Activated CD4-positive, CD25-positive, alpha-beta regulatory T cell treated with anti-CD3 and anti-CD28 coated beads, Interleukin-2, amount 50 U/mL, for 16 hours (primary cell): ENCODE measurements at places on chromosomes 2 and 18.

GRCh38 chr2:43144263-43144662 lies 82.1 kb downstream of the ZFP36L2 start:
- DNase-seq, result no peak

DNA sequence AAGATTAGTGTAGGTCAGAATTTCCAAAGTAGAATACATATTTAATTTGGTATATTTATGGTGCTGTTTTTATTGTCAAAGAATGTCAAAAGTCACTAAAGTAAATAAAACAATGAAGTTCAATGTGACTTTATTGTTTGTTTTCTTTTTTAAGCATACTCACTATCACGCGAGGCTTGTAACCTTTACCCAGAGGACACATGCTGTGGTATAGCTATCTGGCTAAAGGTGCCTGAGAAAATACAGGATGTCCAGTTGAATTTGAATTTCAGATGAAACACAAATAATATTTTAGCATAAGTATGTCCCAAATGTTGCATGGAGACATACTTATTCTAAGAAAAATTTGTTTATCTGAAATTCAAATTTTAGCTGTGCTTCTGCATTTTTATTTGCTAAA lies 103.3 kb upstream of the KLF7 start:
- DNase-seq, result no peak

DNA sequence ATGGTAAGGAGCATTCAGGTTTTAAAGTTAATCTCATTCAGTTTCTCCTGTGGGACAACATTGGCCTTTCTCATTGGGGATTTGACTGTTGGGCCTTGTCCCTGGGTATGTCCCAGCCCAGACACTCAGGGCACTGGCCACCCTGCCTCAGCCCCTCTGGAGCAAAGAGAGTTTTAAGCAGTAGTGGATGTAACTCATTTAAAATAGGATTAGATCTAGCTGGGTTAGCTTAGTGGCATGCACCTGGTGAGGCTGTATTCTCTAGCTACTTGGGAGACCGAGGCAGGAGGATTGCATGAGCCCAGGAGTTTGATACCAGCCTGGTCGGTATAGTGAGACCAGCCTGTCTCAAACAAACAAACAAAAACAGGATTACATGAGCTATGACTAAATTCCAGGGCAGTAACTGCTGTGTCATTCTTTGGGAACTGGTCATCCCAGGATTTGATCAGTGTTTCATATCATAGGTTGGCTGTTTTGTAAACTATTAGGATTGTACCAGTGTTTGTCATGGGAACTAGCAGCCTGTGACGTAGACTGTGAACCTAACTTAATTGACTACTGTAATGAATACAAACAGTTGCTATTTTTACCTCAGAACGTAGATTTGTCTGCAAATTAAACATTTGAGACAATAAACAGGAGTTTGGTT lies 12.5 kb downstream of the INPP4A start:
- no peak for DNase-seq

DNA sequence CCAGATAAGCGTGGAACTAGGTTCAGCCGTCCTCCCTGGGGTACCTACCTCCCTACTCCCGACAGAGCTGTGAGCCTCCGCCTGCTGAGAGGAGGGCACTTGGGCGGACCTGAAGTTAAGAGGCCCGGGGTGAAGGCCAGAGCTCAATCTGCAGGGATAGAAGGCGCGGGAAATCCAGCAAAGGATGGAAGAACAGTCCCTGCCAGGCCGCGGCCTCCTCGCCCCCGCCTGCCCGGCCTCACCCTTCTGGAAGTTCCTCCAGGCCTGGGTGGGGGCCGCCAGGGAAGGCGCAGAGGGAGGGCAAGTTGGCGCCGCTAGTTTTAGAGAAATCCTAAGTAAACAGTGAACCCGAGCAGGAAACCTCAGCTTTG lies 13.0 kb downstream of the EN1 start:
- DNase-seq, result no peak

DNA sequence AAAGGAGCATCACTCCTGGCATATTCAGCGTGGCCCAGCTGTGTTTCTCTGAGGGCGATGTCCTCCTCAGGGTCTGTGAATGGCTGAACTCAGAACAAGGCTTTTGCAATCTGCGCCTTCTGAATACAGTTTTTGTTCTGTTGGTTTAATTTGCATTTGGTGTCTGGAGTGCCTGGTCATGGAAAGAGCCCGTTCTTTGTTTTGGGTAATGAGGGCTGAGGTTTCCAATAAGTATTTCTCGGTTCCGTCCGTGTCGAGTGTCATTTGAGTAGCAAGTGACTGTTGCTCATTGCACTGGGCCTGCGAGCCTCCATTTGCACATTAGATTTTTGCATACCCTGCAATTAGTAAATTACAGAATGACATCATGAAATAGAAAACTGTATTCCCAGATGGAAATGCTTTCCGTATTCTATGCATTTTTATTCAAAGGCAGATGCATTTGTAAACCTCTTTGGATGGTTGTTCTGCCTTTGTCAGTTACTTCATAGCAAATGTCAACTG lies 57.3 kb downstream of the NEDD4L start:
- no peak for DNase-seq

GRCh38 chr18:57002627-57003026 lies 144.3 kb upstream of the BOD1L2 start:
- no peak for DNase-seq

DNA sequence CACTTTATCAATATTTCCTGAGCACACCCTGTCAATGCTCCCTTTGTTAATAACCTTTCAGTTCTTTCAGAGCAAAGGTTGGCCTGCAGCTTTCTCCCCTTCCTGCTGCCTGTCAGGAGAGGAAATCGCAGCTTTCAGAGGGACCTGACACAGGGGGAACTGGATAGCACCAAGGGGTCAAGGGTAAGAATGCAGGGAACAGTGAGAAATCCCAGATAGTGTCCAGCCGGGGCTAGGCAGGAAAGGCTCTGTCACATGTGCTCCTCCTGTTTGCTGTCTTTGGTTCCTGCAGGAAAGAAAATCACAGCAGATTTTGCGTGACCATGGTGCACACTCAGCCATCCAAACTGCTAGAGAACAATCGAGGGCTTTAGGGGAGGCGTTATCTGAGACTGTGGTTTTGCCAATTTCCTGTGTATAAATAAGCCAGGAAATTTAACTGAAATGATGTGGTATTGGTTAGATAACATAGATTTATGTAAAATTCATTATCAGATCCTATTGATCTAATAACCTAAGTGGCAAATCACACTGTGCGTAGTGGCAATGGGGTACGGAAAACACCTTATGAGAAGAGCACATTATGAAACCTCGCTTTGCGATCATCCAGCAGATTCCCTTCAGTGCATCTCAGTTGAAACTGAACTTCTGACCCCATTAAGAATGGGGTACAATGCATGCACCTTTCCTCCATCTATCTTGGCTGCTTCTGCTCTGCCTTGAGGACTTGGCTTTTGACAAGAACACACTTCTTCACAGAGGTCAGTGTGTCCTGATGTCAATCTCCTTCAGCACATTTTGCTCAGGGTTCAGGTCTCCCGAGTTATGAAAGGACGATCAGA lies 178.0 kb downstream of the ICOS start:
- no peak for DNase-seq
